ENCODE measurements at places on chromosomes 4 and X.

DNA sequence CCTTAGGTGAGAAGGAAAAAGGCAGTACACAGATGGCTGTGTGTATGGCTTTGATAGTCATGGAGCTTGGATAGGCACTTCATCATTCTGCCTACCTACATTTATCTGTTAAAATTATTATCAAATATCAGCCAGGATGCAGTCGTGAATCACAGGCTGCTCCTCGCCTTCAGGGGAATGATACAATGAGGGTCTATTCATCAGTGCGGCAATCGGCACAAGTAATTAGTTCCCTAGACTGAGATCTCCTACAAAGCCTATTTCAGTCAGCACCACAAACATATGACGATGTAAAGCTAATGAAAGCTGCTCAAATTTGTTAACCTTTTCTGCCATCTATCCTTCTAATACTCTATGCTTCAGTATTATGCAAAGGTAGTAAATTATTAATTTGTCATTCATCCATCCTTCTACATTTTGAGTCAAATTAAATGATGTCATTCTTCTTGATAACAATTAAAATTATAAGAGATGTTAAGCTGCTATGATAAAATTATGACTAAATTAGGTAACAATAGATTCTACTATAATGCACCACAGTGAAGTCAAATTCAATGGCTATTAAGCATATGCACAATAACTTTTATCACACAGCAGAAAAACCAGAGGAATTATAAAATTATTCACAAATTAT lies 19.0 kb downstream of the MAB21L2 start:
- DNase-seq = no peak

DNA sequence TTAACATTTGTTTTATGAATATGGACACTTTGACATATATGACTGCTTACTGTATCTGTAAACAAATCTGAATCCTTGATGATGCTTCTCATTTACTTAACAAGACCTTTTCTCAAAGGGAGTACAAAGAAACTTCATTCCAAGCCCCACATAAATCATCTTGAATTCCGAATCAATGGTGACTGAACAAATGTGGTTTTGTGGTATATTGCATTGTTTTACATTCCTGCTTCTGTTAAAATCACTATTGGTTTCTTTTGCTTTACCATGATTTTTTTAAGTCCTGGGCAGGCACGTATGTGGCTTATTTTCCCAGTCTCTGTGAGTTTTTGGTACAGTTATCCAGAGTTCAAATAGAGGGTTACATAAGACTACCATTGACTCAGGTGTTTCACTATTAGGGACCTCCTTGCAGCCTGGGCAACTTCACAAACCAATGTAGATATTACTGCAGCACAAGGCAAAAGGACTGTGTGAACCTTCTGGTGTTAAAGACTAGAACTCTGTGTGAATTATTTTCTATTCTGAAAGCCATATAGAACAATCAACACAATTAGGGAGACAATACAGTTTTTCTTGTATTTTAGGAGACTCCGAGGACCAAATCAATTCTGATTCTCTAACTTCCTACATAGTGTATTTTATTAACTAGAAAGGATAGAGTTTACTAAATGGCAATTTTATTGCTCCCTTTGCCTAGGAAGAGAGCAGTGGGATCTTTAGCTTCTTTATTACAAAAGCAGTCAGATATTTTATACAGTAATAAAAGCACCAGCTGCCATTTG lies 196.4 kb downstream of the GALNTL6 start:
- DNase-seq = no peak

- DNase-seq = peak; percentile 6
Measured at GRCh38 chr4:127782275-127783025, at the start of gene HSPA4L. Gene HSPA4L (plus strand): TSS chr4:127782322. CDS start chr4:127782551, 229 bp downstream.

DNA sequence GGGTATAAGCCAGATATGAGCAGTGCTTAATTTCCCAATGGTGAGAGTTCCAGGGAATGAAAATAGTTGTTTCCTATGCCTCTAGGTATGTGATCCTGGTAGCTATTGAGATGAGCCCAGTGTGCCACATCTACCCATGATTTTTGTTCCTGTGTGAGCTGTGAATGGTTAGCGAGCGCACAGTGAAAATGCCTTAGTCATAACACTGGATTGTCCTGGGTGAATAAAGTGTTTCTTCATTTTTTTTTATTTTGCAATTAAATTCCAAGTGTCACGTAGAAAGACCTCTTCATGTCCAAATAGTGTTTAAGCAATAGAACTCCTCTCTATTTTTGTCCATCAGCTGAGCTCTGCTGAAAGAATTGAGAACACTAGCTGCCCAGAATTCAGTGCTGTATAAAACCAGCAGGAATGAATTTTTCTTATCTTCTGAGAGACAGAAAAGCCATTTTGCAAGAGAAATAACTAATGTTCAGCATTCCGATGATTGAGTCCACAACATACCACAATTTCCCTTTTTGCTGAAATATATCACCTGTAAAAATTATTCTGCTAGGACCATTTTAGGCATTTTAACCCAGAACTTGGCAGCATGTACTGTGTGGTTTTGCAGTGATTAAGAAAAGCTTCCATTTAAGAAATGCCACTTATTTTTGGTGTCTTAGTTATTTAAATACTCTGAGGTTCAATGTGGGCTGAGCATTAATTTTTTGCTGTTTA lies 5.6 kb downstream of the MAOA start:
- no peak for DNase-seq

DNA sequence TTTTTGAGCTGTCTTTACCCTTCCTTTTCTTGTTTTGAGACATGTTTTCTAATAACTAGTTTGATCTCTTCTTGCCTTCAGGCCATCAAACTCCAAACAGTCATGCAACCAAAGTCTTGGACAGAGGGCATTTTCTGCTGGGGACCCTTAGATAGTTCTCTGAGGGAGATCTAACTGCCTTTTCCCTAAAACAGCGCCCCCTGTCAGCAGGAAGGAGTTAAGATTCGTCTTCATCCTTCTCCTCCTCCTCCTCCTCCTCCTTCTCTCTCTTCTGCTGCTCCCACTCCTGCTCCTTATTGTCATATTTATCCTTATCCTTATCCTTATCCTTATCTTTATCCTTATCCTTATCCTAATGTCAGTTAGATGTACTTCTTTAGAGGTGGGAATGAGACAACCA lies 417.2 kb downstream of the TRAM1L1 start:
- DNase-seq = no peak

DNA sequence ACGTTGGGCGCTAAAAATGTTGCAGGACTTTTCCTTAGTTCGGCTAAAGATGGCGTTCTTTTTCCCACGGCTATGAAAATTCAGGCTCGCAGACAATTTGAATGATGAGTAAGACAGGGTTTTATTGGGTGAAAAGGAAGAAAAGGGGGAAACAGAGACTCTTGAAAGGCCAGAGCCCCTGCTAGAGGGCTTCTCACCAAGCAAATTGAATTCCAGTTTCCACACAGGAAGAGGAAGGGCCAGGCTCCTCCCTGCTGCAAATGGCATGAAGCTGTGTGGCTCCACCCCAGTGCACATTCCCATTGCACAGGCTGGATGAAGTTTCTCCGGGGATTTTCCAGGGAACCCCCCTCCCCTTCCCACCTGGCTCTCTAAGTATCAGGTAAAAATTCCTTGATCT lies 210.9 kb downstream of the KLHL4 start:
- DNase-seq = no peak

DNA sequence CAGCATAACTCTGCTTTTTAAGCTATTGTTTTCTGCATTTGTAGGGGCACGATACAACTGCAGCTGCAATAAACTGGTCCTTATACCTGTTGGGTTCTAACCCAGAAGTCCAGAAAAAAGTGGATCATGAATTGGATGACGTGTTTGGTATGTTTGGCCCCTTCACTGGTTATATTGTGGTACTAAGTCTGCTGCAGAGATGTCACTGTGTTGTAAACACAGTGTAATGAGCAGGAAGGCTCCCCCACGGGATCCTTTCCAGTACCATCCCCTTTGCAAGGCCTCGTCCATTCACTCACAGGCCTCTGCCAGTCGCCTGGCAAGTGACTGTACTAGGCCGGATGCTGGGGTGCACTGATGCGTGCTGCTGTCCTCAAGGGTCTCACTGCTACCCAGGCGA lies 13.8 kb downstream of the CYP4V2 start:
- no peak for DNase-seq

- no peak for DNase-seq
Measured at GRCh38 chr4:11954093-11954492, 525.4 kb upstream of the HS3ST1 start.

Data from stimulated activated CD4-positive, alpha-beta T cell treated with anti-CD3 and anti-CD28 coated beads, TNF-alpha, amount 100 ng/mL, for 4 hours (primary cell).